ENCODE measurements at places on chromosomes 2 and 18.

DNA sequence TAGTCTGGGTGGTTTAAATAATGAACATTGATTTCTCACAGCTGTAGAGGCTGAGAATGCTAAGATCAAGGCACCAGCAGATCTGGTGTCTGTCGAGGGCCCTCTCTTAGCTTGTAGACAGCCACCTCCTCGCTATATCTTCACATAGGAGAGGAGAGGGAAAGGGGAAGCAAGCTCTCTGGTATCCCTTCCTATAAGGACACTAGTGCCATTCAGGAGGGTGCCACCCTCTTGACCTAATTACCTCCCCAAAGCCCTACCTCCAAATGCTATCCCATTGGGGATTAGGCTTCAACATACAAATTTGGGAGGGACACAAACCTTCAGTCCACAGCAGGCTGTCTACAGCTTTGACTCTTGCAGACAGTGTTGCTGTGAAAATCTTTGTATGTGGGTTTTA lies 76.7 kb downstream of the BOLA3 start:
- peak; percentile 48 for DNase-seq

GRCh38 chr18:61840324-61840723 lies 52.5 kb downstream of the RNF152 start:
- DNase-seq, result no peak

- no peak for DNase-seq
These were observed 44.7 kb upstream of the VPS54 start for GRCh38 chr2:64063924-64064331.

GRCh38 chr2:126953483-126953882 lies 54.8 kb downstream of the TEX51 start:
- DNase-seq, result no peak

GRCh38 chr2:156539086-156539860 lies 103.1 kb downstream of the GPD2 start:
- DNase-seq, result no peak

DNA sequence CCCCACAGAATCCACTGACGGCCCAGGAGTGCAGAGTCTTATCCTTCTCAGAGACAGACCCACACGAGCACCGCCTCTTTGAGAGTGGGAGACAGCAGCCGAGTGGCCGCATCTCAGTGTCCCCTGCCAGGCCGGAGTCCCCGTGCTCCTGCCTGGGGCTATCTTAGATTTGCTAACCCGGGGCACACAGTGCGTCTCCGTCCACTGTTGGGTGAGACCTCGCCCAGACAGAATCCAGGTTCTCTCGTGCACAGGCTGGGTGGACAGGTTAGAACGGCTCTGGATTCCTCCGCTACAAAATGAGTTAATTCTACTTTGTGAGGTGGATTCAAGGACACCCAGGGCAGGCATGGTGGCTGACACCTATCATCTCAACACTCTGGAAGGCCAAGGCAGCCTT lies 88.3 kb downstream of the ZNF516 start:
- no peak for DNase-seq
